Activated naive CD4-positive, alpha-beta T cell (primary cell): ENCODE measurements at places on chromosomes 2 and 18.

DNA sequence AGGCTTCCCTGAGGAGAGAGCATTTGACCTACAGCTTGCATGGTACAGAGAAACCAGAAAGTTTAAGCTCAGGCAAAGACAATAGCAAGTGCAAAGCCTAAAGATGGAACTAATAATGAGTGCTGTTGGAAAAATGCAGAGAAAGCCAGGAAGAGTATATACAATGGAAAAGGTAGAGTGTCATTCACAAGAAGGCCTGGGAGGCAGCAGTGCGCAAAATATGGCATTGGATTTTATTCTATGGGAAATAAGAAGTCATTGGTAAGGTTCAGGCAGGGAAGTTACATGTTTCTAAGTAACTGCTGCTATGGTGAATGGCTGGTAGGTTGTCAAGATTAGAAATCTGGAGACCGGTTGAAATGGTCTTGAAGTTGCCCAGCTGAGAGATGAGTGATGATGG, 2167.3 kb upstream of the CELF4 start:
- DNase-seq: no peak

DNA sequence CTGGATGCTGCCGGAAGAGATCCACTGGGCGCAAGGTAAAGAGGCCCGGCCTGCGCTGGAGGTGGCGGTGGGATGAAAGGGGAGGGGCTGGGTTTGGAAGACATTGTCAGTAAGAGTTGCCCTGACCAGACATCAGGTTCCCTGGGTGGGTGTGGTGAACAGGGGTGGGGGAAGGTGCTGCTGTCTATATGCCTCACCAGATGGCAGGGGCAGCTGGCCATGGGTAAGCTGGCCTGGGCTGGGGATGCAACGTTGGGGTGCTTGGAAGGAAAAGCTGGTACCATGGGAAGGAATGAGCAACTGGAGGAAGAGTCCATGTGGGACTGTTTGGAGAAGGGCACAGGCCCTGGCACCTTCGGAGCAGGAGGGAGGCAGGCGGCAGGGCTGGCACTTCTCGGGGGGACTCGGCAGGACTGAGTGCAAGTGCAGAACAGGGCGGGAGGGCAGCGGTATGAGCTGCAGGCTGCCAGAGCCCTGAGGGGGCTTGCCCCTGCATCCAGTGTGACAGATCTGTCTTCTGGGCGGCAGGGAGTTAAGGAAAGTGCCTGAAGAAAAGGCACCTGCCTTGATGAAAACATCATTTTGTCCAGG, 146.4 kb downstream of the DYSF start:
- DNase-seq: no peak

DNA sequence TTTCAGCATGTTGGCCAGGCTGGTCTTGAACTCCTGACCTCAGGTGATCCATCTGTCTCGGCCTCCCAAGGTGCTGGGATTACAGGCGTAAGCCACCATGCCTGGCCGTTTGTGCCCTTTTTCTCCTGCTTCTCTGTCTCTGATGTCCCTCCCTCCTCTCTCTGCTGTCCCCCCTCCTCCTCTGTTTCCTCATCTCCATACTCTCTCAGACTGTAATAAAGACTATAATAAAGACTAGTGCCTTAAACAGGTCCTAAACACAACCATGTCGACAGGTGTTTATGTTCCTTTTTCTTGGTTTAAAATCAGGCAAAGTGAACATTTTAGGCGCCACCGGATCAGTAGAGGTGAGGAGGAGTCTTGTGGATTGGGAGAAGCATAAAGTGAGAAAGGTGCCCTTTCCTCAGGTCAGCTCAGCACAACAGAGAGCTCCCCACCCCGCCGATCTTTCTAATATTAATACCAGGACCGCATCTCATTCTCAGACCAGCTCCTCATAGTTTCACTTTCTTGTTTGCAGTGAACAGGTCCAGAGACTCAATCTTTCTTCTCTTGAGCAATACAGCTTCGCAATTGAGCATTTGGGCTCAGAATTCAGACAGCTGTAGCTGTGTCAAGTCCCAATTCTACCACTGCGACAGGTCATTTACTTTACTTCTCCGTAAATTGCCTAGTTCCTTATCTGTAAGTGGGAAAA, 23.7 kb downstream of the TIMM21 start:
- DNase-seq: no peak

- DNase-seq: no peak
Measured at GRCh38 chr18:74906184-74906583, 302.8 kb downstream of the PTGR3 start.

- no peak for DNase-seq
Measured at GRCh38 chr2:205574001-205574400, 108.3 kb upstream of the NRP2 start.

DNA sequence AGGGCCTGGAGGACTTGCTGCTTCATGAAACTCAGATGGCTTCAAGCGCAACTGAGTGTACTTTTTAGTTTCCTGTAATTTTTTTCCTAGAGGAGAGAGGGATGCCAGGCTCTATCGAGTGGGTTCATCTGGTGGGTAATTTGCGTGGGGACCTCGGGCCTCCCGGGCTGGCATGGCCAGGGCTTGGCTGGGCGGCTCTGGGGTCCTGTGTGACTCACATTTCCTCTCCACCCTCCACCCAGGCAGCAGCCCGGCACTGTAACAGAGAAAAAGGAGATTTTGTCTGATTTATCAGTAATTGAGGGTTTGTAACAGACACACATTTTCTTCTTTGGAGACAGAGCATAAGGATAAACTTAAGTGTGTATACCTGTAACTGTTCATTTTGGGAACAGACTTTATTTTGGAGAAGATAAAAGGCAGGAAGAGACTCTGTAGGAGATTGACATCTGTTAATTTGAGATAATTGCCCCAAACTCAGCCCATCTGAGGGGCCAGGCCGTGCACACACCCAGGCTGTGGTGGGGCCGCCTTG, 64.3 kb downstream of the NFATC1 start:
- no peak for DNase-seq
